ENCODE measurements at places on chromosomes 6 and 20.

DNA sequence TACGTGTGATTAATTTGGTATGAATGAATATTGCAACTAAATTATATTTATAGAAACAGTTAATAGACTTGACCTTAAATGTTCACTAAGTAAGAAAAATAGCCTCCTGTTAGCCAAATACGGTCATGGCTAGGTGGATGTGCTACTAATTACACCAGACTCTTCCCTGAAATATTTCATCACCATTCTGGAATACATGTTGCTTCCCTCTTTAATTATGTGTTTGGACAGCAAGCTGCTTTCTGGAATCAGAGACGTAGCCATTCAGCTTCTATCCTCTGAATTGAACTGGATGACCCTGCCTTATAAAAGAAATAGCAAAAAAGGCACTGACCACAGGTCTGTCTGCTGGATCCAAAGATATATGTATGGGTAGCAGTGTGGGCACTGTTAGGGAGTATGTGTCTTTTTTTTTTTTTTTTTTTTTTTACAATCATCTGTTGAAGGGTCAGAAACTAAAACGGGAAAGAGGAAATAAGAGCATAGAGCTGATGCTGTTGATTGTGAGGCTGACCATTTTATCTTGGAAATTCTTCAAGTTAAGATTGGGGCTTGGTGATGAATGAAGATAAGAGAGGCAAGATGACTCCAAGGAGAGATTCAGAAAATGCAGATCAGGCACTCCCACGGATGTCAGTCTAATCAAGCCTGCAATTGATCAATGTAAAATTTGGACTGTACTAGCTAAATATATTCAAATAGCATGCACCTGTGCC, 283.2 kb upstream of the HSF2 start:
- no peak for DNase-seq

DNA sequence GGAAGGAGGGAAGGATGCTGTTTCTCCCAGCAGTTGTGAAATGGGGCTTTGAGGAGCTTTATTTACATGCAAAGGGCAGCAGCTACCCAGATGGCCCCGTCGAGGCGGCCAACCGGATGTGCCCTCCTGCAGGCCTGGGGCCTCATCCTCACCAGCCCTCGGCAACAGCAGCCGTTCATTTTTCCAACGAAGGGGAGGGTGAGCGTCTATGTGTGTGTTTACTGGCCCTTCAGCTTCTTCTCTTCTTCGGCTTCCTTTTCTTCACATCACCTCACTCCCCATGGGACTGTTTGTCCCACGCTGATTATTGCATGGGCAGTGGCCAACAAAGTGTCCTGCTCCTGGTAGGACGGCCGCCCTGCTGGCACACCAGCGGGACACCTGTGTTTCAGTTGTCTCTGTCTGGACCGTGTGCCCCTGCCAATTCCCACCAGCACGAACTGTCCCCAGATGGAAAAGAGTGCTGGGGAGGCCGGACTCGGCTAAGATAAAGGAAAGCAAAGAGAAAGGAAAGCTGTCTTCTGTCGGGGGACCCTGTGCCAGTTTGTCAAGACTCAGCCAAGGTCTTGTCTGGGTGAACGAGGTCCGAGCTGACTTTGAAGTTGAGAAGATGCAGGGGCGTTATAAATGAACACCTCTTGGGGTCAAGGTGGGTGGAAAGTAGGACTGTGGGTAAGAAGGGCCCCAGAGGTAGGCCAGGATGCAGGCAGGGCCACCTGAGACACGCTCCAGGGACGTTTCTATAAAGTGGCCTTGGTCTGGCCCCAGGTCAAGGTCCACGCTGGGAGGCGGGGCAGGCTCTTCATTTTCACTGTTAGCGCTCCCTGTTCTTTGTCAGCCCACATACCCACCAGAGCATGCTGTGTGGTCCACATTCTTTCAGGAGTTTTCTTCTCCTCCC, 57.0 kb downstream of the FAM50B start:
- DNase-seq, result no peak

DNA sequence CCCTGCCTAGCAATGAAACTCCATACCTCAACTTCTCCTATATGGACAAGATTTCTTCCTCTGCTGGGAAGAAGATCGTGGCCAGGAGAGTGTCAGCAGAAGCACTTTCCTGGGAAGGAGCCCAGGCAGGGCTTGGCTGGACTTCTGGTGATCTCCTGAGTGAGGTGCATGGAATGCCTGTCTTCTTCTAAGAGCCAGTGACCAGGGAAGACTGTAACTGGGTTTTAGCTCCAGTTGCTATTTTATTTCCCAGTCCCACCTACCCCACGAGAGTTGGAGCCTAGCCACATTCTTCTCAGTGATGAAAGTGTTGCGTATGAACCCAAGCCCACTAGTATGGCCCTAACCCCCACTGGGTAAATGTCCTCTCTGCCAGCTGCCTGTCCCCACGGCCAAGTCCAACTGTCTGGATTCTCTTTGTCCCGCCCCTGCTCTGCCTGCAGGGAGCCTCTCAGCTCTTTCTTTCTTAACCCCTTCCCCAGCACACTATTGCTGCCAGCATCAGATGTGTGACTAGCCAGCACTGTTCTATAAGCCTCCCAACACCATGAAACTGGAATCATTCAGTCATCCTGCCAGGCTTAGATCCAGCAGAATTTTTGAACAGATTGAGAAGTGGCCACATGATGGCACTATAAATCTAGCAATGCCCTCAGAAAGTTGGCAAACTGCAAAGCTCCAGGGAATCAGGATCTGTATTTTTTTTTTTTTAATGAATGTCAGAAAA, 69.8 kb upstream of the FAM184A start:
- DNase-seq, result no peak

DNA sequence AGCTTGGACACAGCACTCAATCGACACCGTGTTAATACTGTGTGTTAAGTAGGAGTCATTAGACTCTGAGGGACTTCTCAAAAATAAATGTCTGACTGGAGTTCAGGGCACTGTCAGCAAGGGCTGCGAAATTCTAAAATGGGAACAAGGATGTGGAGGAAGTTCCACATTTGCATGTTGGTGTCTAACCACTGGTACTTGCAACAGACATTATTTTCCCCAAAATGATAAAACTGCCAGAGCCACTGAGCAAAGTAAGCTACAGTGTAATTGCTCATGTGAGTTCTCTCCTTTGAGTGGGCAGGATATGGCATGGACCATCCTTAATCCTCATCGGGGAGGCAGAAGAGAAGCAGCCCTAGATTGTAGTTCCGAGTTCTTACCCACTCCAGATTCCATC, 215.9 kb downstream of the SLC24A3 start:
- DNase-seq, result no peak

GRCh38 chr20:58973866-58974265, 7.2 kb upstream of the NELFCD start:
- no peak for DNase-seq

- no peak for DNase-seq
Measured at GRCh38 chr20:53800418-53800817, 206.8 kb upstream of the ZNF217 start.

- DNase-seq, result no peak
Measured at GRCh38 chr6:129699659-129700058, 10.3 kb downstream of the ARHGAP18 start.

DNA sequence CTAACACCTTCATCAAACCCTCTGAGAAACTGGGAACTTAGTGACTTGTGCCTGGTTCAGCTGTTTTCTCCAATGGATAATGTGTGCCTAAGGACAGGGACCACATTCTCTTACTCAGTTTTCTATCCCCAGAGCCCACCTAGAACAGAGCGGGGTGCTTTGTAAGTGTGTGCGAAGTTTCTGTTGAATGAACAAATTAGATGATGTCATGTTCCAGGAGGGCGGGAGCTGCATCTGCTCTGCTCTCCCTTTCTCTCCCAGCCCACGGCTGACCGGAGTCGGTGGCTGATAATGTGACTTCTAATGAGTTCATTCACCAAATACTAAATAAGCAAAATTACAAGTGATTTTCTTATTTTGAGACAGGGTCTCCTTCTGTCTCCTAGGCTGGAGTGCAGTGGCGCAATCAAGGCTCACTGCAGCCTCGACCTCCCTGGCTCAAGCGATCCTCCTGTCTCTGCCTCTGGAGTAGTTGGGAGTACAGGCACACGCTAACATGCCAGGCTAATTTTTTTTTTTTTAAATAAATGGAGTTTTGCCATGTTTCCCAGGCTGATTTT, 60.7 kb upstream of the FNDC1 start:
- DNase-seq, result no peak

GRCh38 chr20:42485556-42485955, 704.1 kb downstream of the PTPRT start:
- no peak for DNase-seq

- DNase-seq, result no peak
Measured at GRCh38 chr6:71822625-71823024, 63.7 kb upstream of the RIMS1 start.

DNA sequence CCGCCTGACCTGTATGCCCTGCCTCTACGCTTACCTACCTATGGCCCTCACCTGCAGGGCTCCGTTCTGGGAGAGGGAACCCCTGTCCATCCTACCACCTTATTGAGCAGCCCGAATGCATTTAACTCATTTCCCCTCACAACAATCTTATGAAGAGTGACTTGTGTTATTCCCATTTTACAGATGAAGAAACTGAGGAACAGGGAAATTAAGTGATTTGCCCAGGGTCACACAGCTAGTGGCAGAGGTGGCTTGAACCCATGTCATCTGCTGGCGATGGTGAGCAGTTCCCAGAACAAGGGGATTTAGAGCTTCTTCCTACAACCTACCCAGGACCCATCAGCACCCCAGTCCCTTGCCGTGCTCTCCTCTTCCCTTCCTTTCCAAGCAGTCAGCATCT, 42.3 kb upstream of the LRFN2 start:
- DNase-seq, result no peak

GRCh38 chr20:58142843-58143185, 85.6 kb downstream of the ANKRD60 start:
- no peak for DNase-seq

DNA sequence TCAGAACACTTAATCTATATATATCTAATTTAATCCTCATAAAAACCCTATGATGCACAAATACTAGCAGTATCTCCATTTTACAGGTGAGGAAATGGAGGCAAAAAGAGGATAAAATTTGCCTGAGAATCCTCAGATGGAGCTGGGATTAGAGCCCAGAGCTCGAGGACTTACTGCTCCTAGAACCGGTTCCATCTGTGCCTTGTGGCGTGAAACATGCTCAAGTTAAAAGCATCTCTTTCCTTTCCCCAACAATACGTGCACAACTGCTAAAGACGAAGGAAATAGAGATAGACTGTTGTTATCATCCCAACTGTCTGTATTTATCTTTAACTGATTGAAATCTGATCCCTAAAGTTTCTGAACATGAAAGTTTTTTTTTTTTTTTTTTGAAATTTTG, 367.6 kb upstream of the SOX4 start:
- DNase-seq, result no peak
